Epithelial cell of prostate (primary cell): ENCODE measurements at places on chromosomes 5 and 9.

- DNase-seq: no peak
Measured at GRCh38 chr5:134507452-134507851, 18.0 kb upstream of the JADE2 start.

DNA sequence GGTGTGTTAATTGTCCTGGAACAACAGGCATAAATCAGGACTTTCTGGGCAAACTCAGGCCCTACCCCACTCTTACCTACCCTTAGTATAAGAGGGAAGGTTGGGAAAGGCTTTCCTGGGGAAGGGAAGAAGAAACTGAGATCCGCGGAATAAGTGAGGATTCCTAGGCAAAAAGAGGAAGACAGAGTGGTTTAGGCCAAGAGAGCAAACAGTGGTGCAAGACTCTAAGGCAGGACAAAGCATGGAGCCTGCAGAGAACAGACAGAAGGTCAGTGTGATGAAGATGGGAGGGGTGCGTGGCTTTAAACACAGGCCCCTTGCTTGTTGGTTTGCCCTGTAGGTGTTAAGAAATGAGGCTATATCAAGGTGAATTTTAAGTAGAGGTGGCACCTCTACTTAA, 69.4 kb downstream of the TMC1 start:
- DNase-seq: no peak

GRCh38 chr5:116371935-116372334, 202.7 kb downstream of the SEMA6A start:
- DNase-seq: no peak

DNA sequence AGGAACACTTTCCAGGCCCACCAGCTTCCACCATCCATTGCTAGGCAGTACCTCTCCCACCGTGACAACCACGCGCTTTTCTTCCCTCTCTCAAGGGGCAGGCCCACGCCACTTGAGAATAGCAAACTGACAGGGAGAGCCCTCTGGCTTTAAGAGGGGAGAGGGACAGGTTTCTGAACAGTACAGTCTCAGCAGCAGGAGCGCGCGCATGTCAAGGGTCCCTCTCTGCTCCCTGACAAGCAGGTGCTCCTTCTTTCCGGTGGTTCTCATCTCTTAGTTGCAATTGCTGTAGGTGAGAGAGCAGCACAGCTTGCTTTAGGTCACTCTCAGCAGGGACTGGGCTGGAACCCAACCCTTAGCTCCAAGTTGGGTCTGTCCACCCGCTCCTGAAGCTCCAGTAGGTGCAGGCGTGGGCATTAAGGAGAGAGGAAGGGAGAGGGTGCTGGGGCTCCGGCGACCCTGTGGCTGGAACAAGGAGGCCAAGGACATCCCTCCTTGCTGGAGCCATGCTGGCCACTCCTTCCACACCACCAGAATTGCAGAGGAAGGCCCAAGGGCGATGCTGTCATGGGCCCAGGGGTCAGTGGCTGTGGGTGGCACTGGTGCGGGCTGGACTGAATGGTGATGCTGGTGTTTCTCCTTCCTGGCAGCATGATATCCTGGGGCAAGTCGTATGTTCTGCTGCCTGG, 9.0 kb upstream of the PHF2 start:
- DNase-seq: no peak

- DNase-seq: no peak
Measured at GRCh38 chr5:169695025-169695625, 58.0 kb downstream of the DOCK2 start.

- no peak for DNase-seq
Measured at GRCh38 chr5:63081402-63081801, 502.8 kb downstream of the LRRC70 start.
